Caco-2 (cell line): ENCODE measurements at places on chromosomes 5 and 9.

DNA sequence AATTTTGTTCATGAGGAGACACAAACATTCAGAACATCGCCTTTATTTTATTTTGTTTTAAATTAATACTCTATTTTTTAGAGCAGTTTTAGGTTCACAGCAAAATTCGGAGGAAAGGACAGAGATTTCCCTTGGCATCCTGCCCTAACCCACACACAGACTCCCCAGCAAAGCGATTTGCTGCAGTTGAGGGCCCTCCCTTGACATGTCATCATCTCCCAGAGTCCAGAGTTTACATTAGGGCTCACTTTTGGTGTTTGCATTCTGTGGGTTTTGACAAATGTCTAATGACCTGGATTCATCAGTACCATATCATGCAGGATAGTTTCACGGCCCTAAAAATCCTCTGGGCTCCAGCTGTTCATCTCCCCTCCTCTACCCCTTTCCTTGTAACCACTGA, 33.6 kb upstream of the COL5A1 start:
- no peak for DNase-seq

DNA sequence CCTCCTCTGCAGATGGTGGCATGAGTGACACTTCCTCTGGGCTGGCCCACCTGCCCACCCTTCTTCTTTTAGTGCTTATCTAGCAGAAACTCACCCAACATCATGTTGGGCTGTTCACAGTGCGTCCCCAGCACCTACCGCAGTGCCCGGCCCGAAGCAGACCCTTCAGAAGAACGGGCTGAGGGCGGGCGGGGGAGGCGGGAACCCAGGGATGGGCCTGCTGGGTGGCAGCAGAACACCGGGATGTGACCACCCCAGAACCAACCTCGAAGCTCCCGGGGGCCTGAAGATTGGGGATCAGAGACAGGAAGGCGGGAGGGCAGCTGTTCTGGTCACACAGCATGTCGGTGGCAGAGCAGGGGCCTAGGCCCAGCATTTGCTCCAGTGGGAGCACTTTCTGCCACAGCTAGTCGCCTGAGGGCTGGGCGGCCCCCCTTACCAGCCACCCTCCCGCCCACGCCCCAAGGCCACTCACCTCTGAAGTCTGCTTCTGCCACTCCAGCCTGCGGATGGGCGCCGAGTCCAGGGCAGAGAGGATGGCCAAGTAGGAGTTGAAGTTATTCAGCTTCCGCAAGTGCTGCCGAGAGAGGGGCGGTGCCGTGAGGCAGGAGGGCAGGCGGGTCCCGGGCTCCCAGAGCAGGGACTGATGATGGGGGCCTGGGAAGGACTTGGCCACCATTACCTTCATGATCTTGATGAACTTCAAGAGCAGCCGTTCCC, 38.7 kb downstream of the PRRT1B start:
- DNase-seq: no peak

DNA sequence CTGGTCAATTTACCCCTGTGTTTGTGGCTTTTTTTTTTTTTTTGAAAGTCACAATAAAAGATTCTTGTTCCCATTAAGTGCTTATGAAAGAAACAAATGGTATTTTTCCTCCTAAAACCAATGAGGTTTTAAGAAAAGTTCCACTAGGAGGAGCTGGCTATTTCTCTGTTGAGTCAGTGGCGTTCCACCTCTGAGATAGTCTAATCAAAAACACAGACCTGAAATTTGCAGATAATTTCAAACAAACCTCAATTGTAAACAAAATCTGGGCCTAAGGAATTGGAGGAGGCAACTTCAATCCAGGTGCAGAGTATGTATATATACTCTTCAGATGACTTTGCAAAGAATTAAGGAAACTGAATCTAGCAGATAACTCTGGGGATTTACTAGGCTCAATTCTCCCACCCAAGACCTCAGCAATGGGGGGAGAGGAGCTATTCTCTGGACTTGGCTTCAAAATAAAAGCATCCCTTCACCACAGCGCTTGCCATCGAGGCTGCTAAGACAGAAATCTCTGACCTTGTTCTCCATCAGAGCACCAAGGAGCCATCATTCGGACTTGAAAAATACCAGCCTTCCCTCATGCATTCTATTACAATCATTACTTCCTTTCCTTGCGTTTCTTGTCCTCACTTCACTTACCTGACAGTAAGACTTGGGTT, 52.4 kb downstream of the FANCC start:
- DNase-seq: no peak

DNA sequence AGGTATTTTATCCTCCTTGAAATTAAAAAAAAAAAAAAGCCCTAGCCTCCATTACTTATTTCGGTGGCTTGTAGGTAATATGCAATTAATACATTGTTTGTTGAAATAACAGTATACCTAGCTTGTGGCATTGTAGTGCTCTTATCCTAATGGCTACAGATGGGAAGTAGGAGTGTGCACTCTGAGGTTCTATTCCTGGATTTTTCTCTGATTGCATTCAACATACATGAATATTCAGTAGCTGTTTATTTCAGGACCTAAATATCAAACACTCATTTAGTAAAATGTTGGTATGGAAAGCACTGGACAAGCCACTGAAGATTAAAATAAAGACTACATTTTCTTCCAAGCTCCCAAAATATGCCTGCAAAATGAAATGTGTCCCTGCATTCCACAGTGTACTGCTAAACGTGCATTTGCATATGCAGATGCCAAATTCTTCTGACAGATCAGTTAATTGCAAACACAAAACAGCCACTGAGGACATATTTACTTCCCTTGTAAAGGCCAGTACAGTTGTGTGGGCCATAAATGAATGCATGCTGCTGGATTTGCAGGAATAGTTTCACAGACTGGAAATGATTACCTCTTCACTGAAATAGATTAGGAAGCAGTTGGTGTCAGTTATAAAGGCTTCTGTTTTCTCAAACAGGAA, 826.1 kb downstream of the PRELID2 start:
- no peak for DNase-seq
